ENCODE measurements at places on chromosomes 11 and 22. TPM values are rescaled to one million over a fixed set of nuclear protein-coding genes. Genes with fewer than 3 reads are reported as not detected.
A peak's percentile ranks its signal among the peaks of the same experiment; 100 is the strongest.

DNA sequence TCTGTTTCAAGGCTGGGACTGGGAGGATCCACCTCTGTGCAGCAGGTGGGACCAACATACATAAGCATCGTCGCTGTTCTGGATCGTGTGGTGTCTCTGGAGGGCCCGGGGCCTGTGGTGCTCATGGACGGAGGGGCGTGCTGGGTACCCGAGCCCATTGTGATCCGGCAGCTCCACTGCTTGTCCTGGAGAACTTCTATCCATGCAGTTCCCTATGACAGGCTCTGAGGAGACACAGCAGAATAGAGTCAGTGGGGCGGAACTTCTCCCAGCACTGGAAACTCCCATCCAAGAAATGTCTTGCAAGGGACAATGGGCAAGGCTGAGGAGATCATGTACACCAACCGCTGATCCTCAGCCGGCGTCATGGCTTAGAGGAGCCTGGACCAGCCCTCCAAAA, 11.6 kb upstream of the APOA1 start:
- DNase-seq = no peak

GRCh38 chr11:130718120-130718519, 198.2 kb downstream of the SNX19 start:
- DNase-seq = peak; percentile 52

DNA sequence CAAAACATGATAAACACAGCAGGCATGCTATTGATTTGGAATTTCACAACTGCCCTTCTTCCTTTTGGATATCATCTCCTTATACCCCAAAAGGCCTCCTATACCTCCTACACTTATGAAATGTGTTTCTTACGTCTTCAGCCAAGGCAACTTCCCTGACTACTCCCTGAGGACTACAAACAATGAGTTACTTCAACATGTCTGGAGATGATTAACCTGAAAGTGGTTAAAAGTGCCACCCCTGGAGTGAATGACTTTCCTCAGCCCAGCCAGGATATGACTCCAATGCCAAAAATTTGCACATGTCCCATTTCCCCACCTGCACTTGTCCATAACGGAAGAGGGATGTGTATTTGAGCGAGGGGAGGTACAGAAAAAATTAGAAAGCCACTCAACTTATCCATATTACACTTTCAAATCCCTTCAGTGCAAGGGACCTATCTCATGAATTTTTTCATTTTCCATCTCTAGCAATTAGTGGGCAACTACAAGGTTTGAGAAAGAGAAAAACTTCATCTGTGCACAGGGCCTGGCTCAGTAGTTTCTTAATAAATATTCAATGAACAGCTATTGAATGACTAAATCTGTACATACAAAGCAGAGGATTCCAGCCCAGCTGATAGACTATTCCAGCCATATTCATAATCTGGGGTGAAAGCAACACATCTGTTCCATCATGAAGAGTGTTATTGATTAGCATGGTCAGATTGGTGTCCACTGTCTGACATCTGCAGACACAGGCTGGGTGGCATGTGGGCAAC, 36.8 kb downstream of the KIRREL3 start:
- DNase-seq = no peak

- DNase-seq = no peak
These were observed 71.8 kb downstream of the DSCAML1 start for GRCh38 chr11:117725048-117725734.

DNA sequence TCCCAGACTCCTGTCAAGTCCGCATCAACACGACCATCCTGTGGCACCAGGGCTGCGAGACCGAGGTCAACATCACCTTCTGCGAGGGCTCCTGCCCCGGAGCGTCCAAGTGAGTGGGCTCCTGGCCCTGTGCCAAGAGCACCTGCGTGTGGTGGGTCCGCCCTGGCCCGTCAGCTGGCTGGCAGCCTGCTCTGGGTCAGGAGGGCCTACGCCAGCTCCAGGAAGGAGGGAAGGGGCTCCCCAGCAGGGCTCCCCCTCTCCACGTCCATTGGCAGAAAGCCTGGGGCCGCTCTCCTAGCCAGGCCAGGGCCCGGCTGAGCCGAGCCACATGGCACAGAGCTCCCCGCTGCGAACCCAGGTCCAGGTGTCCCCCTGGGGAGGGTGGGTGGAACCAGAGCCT, 37.8 kb downstream of the MUC5B start:
- no peak for DNase-seq

GRCh38 chr11:27600656-27601055, 94.1 kb upstream of the LIN7C start:
- no peak for DNase-seq

DNA sequence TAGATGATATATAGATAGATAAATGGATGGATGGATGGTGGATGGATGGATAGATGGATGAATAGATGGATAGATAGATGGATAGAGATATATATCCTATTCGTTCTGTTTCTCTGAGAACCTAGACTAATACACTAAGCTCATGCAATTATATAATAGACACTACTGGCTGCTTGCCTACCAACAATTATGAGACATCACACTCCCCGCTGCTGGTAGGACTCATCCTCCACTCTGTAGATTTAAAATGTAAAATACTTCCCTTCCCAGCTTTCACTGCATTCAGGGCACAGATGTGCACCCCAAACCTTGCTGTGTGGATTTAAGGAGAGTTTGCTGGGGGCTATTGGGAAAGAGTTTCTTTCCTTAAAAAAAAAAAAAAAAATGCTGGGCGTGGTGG, 28.3 kb upstream of the RCN1 start:
- no peak for DNase-seq

DNA sequence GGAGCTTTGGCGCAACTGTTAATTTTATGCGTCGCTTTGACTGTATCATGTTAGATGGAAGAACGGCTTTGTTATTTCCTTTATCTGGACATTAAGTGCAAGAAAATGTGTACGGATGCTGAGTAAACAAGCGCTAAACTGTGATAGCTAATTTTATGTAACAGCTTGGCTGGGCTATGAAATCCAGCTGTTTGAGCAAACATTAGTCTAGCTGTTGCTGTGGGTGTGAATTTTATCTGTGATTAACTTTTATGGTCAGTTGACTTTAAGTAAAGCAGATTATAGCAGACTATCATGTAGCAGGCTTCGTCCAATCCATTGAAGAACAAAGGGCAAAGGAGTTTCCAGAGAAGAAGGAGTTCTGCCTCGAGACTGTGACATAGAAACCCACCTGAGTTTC, 14.0 kb downstream of the OR8A1 start:
- no peak for DNase-seq

GRCh38 chr11:28461338-28461737, 353.1 kb downstream of the METTL15 start:
- no peak for DNase-seq

DNA sequence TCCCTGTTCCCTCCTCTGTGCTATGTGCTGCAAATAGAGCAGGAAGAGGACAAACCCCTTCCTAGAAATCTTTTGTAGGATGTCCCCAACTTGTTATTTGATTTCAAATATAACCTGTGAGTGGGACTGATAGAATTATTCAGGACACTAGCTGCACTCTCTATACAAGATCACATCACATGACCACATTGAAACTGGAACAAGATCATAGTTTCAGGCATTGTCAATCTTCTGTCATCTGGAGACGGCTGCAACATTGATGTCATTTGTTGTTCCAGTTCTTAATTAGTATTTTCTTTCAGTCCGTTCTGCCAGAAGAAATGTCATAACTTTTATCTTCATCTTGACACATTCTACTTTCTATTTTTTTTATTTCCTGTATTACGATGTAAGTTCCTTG, 89.3 kb downstream of the GRIA4 start:
- DNase-seq = no peak

DNA sequence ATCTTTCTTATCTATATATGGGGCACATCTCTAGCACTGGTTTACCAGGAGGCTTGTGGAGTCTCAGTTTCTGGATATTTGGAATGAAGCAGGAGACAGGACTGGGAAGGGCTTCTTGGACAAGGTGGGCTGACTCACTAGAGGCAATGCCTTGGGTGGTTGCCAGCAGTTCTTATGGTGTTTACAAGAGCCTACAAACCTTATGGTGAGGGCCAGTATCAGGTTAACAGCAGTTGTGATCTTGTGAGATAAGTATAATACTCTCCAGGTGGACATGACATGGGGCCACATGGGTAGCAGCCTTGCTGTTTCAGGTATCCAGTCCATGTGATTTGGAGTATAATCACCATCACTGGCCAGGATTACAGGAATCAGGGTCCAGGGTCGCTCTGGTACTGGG, 10.2 kb downstream of the FUT4 start:
- no peak for DNase-seq

- DNase-seq = no peak
These were observed 113.8 kb upstream of the SORL1-AS1 start for GRCh38 chr11:121566279-121567168.

GRCh38 chr11:10109806-10110205, 184.2 kb downstream of the SBF2 start:
- DNase-seq = no peak

DNA sequence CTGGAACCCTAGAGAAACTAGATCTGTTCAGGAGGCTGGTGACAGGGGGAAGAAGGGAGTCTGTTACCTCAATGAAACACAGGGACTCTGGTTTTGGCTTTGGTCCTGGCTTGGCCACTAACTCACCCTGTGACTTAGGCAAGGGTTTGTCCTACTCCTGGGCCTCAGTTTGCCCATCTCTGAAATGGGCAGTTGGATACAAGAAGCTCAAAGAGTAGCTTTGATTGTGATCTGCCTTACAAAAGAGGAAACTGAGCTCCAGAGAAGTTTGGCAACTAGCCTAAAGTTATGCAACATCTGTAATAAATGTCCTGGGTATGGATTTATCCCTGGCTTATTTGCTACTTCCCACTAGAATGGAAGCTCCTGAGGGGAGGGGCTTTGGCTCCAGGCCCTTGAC, 24.0 kb upstream of the LMO1 start:
- no peak for DNase-seq

GRCh38 chr22:22820626-22821025, 67.0 kb upstream of the IGLL5 start:
- DNase-seq = no peak

GRCh38 chr11:109945626-109946321, 147.4 kb upstream of the ZC3H12C start:
- no peak for DNase-seq

- DNase-seq = no peak
These were observed 83.8 kb upstream of the KCNQ1OT1 start for GRCh38 chr11:2783536-2784082.

DNA sequence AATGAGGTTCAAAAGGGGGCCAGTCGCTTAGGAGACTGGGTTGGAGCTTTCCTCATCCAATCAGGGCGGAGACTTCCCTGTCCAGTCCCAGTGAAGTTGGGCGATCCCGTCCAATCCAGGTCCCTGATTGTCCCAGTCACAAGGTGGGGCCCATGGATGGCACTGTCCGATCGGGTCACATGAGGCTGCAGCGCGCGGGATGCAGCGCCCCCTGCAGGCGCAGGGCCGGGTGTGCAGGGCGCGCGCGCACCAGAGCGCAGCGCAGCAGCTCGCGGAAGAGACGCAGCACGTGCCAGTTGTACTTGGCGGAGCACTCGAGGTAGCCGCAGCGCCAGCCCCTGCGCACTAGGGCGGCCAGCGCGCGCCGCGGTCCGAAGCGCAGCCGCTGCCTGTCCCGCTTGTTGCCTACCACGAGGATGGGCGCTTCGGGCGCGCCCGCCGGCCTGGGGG, 2.3 kb downstream of the RASL10A start:
- no peak for DNase-seq

DNA sequence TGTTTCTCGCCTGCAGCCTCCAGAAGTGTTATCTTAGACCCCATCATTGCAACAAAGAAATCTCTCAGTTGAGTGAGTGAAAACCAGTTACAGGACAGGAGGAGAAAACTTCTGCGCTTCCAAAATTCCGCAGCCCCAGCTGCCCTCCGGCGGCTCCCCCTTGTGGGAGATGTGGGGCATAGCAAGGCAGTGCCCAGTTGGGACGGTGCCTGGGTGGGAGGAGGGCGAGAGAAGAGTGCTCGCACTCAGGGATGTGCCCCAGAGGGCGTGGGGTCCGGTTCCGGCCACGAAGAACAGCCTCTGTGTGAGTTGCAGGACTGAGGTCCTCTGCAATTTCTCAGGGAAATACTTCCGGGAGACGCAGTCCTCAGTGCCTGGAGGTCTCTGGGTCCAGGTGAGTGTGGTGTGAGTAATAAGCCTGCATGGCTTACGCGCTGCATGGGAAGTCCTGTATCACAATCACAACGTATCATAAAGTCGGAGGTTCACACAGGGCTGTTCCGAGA, 87.0 kb upstream of the BLID start:
- peak; percentile 80 for DNase-seq

DNA sequence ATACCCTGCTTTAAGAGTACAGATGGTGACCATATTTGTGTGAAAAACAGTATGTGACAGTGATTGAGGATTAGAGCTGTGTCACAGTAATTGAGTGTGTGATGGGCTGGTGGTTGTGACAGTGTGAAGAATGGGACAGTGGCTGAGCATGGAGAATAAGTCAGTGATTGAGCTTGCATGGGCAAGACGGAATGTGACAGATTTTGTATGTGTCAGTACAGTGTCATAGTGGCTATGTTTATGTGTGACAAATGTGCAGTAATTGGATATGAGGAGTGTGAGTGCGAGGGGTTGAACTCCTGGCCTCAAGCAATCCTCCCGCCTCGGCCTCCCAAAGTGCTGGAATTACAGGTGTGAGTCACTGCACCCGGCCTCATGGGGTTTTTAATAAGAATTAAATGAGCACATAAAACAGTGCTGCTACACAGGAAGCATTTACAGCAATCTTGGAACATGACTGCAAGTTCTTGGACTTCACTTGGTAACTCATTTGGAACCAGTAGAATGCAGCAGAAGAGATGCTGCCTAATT, 583 bp upstream of the RRAS2 start:
- DNase-seq = no peak

DNA sequence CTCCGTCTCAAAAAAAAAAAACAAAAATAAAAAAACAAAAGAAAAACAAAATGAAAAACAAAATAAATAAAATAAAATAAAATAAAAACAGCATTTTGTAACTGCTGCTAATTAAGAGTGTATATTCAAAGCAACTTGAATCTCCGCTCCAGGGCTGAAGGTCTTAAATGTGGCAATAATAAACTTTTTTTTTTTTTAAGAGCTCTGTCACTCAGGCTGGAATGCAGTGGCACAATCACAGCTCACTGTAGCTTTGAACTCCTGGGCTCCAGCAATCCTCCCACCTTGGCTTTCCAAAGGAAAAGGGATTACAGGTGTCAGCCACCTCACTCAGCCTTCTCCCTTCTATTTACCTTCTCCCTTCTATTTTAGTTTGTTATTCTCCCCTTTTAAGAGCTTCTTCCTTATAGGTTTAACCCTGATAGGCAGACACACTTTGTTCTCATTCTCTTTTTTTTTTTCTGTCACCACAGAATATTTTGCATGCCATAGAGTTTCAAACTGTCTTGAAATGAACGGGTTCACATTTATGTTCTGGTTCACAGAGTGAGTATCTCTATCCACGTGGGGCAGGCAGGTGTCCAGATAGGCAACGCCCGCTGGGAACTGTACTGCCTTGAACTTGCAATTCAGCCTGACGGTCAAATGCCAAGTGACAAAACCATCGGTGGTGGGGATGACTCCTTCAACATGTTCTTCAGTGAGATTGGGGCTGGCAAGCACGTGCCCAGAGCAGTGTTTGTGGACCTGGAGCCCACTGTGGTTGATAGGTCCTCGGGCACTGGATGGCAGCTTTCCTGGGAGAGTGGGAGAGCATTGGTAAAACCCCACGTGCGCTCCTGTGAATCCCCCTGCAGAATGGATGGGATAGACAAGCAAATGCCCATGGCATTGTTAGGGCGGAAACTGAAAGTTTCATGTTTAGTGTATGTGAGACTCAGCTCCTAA, 19.4 kb downstream of the LRRC74B start:
- DNase-seq = no peak

- no peak for DNase-seq
These were observed 2.9 kb downstream of the SC5D start for GRCh38 chr11:121295246-121296029.

TUB gene
- 20.5 TPM for total RNA-seq

NXPE2 gene
- total RNA-seq = not detected

NRXN2 gene
- 0.86 TPM for total RNA-seq

CD3E gene
- total RNA-seq = 0.38 TPM

MS4A3 gene
- total RNA-seq = not detected

All from Right ventricle myocardium superior (tissue), 1 donor.